ENCODE measurements at places on chromosomes 2 and 18. TPM values are rescaled to one million over a fixed set of nuclear protein-coding genes. Genes with fewer than 3 reads are reported as not detected.

The RASGRP3 gene
- 2.3 TPM for polyA plus RNA-seq

DNA sequence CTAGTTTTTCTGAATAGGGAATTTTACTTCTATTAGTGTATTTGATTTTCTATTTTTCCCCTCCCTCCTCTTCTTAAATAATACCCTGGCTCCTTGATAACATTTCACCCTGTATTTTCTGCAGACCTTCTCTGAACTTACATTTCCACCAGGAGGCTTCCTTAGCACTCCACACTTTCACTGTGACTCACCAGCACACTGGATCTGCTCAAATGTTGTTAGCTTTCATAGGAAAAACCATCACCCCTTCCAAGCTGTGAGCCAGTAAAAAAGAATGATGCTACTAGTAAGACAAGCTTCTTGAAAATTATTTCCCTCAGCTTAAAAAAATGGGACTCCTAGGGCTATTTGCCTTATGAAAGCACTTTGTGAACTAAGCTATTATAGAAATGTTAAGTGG is 16.1 kb downstream of the SUPT7L start:
- DNase-seq, result no peak

The SLC9A2 gene
- polyA plus RNA-seq, result 0.27 TPM

DNA sequence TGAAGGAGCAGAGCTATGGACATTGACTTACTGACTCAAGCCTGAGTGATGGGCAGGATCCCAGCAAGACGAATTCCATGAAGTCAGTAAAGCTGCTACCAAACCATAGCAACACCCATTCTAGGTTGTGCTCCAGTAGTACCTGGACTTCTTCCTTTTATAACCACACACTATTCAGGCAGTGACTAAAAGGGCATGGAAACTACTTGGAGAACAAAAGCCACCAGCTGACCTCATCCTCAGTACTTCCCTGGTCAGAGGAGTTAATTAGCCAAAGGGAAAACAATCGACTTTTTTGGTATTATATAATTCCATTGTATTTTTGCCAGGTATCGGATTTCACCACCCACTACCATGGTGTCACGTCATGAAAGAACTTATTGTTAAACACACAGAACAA is 237.1 kb downstream of the TTC32 start:
- DNase-seq, result no peak

The CCDC74B gene
- polyA plus RNA-seq, result 8.1 TPM

The TRIM54 gene
- 0.04 TPM for polyA plus RNA-seq

The GLI2 gene
- polyA plus RNA-seq, result 5.9 TPM

- no peak for DNase-seq
Measured at GRCh38 chr18:3189884-3190283, 29.9 kb downstream of the MYOM1 start.

- no peak for DNase-seq
Measured at GRCh38 chr2:60962528-60962927, 55.0 kb upstream of the PEX13 start.

The CYP26B1 gene
- polyA plus RNA-seq, result 6.1 TPM

GRCh38 chr2:200065477-200065876 is 110.1 kb downstream of the MAIP1 start:
- no peak for DNase-seq

- DNase-seq, result no peak
Measured at GRCh38 chr2:27370816-27371620, 602 bp downstream of the SNX17 start.

The CIB4 gene
- polyA plus RNA-seq, result not detected

DNA sequence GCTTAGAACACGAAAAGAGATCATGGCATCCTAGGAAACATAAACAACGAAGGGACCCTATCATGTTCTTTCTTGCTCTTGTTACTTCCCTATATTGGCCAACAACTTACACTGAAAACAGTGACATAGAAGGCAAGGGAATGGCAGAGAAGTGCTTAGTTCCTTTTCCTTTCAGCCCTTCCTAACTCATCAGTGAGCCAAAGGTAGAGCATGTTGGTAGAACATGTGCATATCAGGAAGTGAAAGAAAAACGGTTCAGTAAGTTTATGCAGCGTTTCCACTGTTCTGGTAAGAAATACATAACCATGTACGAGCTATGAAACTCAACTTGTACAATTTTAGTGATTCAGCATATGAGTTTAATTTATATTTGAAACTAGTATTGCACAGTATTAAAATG is 21.7 kb downstream of the AKAIN1 start:
- no peak for DNase-seq

GRCh38 chr2:88828397-88829137 is 137.1 kb downstream of the RPIA start:
- DNase-seq, result no peak

The BUB1 gene
- polyA plus RNA-seq, result 0.56 TPM

GRCh38 chr18:79797518-79798345 is at the start of gene KCNG2:
KCNG2 (plus strand) TSS chr18:79797938; CDS start chr18:79863668, 65,730 bp downstream.
- DNase-seq, result no peak

The FSIP2 gene
- 0.52 TPM for polyA plus RNA-seq

DNA sequence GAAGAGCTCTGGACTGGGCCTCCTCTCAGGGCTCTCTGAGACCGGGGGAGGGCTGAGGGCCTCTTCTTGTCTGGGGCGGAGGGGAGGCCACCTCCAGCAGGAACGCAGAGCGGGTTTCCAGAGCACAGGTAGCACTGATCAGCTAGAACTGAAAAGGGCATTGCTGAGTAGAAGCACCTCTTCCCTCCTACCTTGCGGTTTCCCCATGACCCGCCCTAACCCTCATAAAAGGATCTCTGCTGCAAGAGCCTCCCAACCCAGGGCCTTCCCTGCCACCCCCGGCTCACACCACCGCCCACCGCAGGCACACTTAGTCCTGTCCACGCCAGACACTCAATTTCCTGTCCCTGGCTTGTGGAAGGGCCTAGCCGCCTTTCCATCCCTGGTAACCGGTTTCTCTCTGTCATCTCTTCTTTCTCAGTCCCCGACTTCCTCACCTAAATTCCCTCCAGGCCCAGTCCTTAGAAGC is 966 bp downstream of the ADCY3 start:
- no peak for DNase-seq

The DLGAP1 gene
- 2.1 TPM for polyA plus RNA-seq

DNA sequence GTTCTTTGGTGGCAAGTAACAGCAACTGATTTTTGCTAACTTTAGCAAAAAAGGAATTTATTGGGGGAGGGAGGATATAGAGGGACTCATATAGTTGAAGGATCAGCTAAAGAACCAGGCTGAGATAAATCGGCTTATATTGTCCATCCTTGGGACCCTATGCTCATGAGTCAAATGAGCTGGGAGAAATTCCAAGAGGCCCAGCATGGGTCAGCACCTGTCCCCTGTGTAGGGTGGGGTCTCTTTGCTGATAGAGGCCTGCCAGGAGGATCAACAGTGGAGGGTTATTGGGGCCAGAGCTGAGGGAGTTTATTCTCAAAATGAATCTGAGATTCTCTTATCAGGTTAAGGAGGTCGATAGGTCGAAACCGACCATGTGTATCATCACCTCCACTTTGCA is 97.2 kb downstream of the VAPA start:
- no peak for DNase-seq

DNA sequence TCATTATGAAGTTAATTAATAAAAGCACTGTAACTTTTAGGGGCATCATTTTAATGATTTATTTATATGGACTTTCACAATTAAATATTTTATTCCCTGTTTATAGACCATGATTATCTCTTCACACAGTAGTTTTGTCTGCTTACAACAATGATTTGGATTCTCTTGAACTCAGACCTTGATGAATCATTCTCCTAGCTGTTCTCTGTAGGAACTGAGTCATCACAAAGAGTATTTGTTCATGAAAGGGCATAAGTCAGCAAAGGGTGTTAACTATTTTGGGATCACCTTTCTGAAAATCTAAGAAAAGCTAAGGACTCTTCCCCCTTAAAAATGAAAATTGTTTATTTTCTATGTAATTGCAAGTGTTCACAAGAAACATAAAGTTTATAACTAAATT is 461.1 kb upstream of the UBE2E3 start:
- DNase-seq, result no peak

DNA sequence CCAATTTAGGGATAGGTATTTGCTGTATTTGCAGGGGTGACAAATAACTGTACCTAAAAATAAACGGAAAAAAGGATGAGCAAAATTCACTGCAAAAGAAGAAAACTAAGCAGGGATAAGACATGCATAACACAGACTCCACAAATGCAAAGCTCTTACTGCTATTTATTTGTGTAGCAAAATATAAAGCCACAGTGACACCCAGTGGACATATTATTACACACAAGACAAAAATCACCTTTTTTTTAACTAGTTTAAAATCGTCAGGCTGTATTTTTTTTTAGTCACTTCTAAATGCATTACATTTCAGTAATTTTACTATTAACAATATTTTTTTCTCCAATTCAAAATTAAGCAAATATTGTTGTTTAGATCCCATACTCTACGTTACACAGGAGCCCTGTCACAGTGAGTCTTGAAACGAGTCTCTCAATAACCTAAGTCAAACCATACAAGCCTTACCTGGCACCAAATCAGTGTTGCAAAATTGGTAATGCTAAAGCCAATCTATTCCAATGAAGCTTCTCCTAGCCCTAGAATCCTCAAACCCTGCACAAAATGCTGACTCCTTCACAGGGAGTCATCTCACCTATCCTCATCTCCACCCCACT is 23.7 kb downstream of the METTL4 start:
- no peak for DNase-seq

DNA sequence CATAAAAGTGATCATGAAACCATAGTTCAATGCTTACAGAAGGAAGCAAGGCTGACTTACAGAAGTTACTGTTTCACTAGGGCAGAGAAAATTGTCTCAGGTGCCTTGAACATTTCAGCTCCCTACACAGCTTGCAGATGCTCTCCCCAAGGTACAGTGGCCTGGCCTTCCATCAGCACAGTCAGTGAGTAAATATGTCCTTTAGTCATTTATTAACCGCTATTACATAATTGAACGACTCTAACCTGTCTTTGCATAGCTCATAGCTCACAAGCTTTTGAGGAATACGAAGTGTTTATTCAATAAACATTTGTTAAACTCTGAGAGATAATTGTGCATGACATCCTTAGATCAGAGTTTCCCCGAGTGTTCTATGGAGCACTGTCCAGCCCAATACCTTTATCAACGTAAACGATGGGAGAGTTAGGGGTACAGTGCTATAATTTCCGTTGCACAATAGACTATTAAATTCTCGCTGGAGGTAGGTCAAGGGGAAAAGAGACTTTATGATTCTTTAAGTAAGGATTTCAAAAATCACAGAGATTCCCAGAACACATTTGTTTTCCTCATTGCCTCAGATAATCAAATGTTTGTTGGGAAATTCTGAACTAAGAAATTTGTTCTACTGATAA is 677.8 kb downstream of the TSN start:
- no peak for DNase-seq

DNA sequence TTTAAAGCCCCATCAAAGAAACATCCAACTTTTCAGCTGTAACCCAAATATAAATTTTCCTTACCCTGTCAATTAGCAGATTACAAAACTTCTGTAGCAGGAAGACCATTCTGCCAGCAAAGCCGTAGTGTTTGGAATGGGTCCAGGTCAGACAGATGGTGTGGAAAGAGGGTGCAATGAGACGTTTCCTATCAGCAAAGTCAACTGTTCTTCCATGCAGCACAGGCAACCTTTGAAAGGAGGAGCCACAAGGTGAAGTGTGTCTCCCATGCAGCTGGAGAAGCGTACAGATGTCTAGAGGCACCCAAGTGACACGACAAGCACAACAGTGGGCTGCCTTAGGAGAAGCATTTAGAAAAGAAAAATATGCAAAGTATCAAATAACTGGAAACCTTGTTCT is 83.7 kb downstream of the SP3 start:
- no peak for DNase-seq

- DNase-seq, result no peak
Measured at GRCh38 chr2:173030561-173031490, 44.8 kb upstream of the MAP3K20 start.

DNA sequence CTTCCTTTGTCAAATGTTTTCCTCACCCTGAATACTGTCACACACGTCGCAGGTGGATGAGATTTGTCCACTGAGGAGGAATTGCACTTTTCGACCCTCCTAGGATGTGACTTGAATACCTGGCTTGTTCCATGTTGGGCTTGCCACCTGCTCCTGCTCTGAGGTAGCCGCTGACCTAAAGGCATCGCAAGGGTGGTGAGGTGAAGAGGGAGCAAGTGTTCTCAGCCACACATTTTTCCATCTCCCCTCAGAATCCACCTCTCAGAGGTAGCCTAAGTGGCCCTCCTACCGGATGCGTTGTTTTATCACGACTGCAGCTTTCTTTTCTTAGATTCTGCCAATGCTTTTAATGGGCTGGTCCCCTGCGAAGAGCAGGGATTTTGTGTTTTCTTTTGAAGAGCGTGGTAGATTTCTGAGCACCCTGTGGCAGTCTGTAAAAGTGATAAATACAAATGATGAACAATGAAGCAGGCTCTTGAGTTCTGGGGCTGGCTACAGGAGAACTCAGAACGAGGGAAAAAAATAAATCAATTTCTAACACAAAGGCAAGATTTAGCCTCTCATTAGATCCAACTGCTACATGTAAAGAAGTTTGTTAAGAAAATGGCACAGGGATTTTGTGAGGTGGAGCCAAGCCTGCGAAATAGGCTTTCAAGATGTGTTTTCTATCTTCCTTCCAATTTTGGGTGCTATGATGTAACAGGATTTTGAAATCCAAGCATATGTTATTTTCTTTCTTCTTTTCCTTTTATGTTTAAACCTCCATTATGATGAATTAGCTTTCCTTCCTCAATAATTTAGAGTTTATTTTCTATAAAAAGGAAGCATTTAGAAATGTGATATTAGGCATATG is 386.7 kb downstream of the TGIF1 start:
- DNase-seq, result no peak

DNA sequence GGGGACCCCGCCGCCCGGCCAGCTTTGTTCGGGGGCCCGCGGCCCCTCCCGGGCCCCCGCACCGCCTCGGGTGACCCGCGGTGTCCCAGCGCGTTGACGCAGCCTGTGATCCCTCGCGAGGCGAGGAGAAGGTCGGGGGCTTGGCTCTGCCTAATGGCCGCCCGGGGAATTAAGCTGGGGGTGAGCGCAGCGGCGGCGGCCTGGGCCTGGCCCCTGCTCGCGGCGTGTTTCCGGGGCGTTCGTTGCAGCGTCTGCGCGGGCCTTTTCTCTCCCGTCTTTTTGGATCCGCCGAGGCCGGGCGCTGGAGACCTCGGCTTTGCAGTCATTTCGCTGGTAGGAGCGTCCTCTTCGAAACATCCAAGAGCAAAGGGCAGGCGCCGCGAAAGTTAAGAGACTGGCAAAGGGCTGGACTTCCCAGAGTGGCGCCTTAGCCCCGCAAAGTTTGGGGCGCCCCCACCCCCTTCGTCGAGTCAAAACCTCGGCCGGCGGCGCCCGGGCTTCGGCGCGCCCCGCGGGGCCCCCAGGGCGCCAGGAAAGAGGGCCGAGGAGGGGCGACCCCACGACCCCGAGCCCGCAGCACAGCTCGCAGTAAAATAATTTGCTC is 1.3 kb downstream of the SALL3 start:
- DNase-seq, result no peak

The CPLX4 gene
- not detected for polyA plus RNA-seq

The APCDD1 gene
- 200 TPM for polyA plus RNA-seq

The PDK1 gene
- polyA plus RNA-seq, result 4.4 TPM

DNA sequence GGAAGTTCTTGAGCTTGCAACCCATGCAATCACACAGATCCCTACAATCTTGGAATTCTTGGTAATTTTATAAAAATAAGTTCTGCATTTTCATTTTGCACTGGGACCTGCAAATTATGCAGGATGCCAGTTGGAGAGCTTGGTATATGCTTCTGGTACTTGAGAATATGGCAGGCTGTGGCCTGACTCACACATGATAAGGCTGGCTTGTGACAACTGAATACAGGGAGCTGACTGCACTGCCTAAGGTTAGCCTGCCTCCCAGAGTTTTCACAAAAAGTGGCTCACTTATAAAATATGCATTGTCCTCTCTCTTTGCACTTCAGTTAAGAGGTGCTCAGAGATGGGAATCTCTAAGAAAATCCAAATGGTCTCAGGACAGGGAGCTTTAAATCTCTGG is 265.5 kb upstream of the KCNJ3 start:
- DNase-seq, result no peak

The SCN9A gene
- 0.67 TPM for polyA plus RNA-seq
